Activated CD4-positive, alpha-beta T cell treated with anti-CD3 and anti-CD28 coated beads, Interleukin-2, amount 50 U/mL, for 48 hours (primary cell): ENCODE measurements at places on chromosomes 3 and 15.

GRCh38 chr15:50945725-50946124 lies 37.2 kb downstream of the AP4E1 start:
- no peak for DNase-seq

GRCh38 chr15:98178861-98179260 lies 218.4 kb downstream of the ARRDC4 start:
- DNase-seq, result no peak

GRCh38 chr3:111415018-111415417 lies 127.0 kb upstream of the CD96 start:
- no peak for DNase-seq

- DNase-seq, result no peak
Measured at GRCh38 chr15:101017093-101017754, 98.1 kb downstream of the LRRK1 start.

GRCh38 chr3:9703736-9704346 lies at the start of gene CPNE9:
Gene CPNE9 (plus strand): TSS chr3:9703833. CDS start chr3:9703997, 164 bp downstream.
- no peak for DNase-seq

GRCh38 chr3:26915208-26915607 lies 292.6 kb downstream of the LRRC3B start:
- no peak for DNase-seq

- DNase-seq, result no peak
Measured at GRCh38 chr3:35484929-35485530, 154.3 kb upstream of the ARPP21 start.

- no peak for DNase-seq
Measured at GRCh38 chr15:29857221-29857789, 35.0 kb upstream of the TJP1 start.

DNA sequence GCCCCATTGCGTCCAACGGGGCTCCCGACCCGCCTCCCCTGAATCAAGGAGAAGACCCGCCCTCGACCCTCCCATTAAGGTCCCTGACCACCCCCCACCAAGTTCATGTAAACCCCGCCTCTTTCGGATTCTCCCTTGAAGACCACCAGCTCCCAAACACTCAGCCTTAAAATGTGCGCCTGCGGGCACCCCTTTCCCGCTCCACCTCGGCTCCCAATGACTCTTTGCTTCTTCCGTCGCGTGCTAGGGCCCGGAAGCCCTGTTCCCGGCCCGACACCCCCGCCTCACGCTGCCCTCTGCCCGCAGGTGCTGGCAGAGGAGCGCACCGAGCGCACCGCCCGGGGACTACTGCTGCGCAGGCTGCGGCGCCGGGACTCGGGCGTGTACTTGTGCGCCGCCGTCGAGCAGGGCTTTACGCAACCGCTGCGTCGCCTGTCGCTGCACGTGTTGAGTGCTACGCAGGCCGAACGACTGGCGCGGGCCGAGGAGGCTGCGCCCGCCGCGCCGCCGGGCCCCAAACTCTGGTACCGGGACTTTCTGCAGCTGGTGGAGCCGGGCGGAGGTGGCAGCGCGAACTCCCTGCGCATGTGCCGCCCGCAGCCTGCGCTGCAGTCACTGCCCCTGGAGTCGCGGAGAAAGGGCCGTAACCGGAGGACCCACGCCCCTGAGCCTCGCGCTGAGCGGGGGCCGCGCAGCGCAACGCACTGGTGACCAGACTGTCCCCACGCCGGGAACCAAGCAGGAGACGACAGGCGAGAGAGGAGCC lies 2.7 kb upstream of the LSMEM2 start:
- DNase-seq, result peak; percentile 37

GRCh38 chr15:39199076-39199475 lies 381.8 kb upstream of the THBS1 start:
- DNase-seq, result no peak

DNA sequence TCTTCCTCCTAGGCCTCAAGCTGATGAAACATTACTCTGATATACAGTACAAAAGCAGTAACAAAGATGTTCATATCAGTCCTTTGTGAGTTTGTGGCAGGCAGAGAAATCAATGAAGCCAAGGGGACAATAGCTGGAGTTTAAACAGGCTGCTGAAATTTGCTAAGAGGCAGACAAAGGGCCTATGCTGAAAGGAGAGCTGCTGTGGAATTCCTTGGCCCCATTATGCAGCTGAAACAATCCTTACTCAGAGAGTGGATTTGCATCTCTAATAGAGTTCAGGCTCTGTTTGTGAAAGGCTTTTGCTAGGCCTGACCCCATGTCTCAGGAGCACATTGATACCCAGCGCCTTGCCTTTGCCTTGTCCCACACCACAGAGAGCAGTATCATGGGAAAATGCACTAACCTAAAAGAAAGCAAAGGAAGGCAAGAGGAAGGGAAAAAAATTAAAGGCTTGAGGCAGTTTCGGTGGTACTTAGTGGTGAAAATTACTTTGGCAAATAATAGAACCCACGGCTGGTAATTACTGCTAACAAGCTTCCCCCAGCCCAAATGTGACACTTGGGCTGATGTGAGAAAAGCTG lies 195.0 kb upstream of the EPHA3 start:
- DNase-seq, result no peak

DNA sequence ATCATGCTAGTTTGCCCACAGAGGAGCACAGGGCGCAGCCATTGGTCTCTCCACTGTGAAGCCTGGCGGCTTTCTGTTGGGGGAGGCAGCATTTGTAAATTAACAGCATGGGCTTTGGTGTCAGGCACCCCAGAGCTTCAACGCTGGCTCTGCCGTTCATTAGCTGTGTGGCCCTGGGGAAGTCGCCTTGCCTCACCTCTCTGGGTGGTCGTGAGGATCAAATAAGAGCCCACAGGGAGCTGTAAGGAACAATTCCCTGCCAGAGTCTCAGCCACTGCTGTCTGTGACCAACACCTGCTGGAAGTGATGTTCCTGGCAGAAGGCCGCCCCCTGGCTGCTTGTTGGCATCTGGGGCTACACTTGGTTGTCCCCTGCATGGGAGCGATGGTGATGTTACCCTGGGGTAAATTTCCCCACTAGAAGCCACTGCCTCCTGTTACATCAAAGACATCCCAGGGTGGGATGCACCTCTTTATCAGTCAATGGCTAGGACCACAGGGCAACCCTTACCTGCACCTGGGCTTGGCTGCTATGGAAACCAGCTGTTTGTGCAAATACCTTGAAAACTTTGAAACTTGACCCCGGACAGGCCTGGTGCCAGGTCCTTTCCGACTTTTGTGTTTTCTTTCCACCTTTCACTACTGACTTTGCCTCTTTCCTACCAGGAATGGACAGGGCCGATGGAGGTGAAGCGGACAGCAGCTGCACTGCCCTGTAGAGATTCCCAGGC lies 36.9 kb downstream of the DNASE1L3 start:
- peak; percentile 56 for DNase-seq

- no peak for DNase-seq
Measured at GRCh38 chr3:174938102-174938501, 79.0 kb downstream of the NAALADL2 start.

DNA sequence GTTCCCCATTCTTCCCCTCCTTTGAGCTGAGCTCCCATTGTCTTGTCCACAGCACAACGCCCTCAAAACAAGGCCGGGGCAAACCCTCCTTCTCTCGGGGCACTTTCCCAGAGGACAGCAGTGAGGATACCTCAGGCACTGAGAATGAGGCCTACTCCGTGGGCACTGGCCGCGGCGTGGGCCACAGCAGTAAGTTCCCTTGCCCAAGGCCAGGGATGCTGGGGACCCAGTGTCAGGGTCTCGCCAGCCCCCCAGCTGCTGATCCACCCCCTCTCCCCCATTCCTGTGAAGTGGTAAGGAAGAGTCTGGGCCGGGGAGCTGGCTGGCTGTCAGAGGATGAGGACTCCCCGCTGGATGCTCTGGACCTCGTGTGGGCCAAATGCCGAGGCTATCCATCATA lies 4.2 kb upstream of the OGG1 start:
- no peak for DNase-seq

GRCh38 chr3:197734667-197735318 lies 1.9 kb downstream of the RUBCN start:
- DNase-seq, result no peak

- DNase-seq, result no peak
Measured at GRCh38 chr15:39744334-39745103, 38.1 kb downstream of the FSIP1 start.

- DNase-seq, result no peak
Measured at GRCh38 chr15:101521591-101521990, 32.1 kb upstream of the PCSK6 start.

DNA sequence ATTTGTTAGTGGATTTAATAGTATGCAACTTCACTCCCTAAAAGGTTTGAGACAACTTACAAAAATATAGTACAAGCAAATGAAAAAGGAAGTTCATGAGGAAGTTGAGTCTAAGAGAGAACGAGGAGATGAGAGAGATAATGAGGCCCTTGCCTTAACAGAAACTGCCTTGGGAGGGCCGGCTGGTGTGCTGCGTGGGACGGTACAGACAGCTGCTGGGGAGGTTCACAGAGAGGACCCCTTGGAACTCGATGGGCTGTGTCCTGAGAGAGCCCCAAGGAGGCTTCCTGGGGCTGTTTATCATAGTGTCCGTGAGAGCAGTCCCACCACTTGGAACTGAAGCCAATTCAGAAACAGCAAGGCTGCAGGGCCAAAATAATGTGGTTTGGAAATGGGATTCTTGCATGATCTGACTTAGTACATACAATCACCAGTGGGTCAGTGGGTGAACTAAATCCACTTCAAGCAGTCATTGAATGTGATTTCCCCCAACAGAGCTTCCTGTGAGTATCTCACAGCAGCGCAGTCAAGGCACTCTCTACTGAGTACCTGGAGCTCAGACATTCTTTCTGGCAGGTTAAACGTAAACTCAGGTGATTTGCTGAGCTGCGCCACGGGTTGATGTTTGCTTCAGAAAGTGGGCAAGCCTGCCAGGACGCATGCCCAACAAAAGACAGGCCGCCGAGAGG lies 90.8 kb downstream of the CRTC3 start:
- DNase-seq, result peak; percentile 27

- DNase-seq, result no peak
Measured at GRCh38 chr15:91407269-91407889, 307.3 kb downstream of the SV2B start.

DNA sequence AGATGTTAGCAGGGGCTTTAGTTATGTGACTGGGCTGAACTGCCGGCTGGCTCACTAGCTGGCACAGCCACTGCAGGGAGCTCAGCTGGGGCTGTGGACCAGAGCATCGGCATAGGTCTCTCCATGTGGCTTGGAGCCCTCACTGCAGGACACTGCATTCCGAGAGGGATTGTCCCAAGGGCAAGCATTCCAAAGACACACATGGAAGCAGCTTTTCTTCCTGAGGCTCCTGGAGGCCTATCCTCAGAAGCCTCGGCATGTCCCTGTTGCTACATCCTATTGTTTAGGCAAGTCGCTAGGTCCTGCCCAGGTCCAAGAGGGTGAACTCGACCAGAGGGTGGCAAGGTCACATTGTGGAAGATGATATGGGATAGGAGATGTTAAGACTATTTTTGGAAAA lies 209.8 kb downstream of the PLCL2 start:
- no peak for DNase-seq

DNA sequence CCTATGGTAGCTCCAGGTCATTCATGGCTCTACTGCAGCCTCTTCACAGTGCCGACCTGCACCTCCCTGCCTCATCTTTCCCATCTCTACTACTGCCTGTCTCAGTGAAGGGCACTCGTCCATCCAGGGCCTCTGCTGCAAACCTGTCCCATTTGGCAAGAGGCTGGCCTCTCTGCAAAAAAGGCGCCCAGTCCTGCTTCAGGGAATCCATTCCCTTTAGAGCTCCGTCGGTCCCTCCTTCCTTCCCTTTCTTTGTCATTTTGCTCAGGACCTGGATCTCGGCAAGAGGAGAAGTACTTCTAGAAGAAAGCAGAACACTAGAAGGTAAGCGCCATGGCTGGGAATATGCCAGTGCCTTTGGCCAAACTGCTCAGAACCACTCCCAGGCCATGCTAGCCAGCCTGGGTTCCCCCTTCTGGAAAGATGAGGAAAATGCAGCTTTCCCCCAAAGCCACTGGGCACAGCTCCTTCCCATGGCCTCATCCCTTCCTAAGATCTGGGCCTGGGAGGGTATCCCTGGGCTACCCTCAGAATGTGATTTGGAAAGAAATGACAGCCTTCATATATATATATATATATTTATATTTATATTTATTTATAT lies 6.4 kb upstream of the ISL2 start:
- no peak for DNase-seq

- no peak for DNase-seq
Measured at GRCh38 chr15:83926116-83926515, 272.2 kb downstream of the ADAMTSL3 start.

GRCh38 chr3:39280571-39280970 lies 735 bp upstream of the CX3CR1 start:
- no peak for DNase-seq

DNA sequence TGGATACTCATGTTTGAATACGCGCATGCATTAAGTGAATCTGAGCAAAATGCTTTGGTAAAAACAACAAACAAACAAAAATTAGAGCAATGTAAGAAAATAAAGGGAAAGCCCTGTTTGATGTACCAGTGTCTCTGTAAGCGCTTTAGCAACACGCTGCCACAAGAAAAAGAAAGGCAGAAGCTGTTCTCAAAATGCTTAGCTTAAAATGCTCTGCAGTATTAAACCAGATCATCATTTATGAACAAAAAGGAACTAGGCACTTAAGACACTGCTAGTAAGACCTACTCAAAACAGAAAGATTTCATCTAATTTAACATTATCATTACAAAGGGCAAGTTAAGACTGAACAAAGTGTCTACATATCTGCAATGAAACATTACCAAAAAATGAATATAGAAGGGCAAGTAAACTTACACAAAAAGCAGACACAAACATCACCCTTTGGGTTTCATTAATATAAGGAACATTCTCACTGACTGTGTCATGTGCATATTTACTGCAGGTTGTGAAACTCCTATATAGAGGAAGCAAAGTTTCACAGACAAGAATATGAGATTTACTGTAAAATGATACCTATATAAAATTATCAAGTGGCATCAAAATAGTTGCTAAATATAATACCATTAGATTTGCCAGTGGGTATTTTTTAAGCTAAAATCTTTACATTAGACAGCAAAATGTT lies 102.1 kb downstream of the FBXL22 start:
- no peak for DNase-seq

GRCh38 chr3:108983051-108983450 lies 29.4 kb upstream of the GUCA1C start:
- no peak for DNase-seq

DNA sequence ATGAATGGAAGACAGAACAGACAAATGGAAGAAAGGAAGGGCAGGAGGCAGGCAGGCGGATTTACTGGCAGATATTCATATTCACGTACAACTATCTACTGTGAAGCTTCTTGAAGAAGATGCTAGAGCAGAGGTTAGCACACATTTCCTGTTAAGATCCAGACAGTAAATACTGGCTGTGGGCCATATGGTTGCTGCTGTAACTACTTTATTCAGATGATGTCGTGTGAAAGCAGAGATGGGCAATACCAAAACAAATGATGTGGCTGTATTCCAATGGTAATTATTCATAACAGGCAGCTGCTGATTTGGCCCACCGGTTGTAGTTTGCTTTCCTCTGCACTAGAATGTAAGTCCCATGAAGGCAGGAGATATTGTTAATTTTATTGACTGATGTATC lies 115.7 kb upstream of the PRTG start:
- DNase-seq, result no peak
